Osteoblast (primary cell): ENCODE measurements at places on chromosomes 5 and 9. TPM values are rescaled to one million over a fixed set of nuclear protein-coding genes. Genes with fewer than 3 reads are reported as not detected.

DNA sequence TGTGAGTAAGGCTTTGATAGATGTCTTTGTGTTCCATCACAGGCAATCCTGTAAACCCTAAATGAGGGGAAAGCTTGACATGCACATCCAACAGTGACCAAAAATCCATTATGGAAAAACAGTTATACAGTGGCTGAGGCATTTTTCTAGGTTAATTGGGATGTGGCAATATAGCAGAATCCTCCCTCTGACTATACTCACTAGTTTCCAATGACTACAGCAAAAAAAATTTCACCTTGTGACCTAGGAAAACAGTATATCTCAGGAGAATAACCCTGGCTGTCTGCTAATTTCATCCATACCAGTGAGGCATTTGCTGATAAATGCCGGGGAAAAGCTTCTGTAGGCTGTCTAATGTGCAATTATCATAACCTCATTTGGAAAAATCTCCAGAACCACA is 49.9 kb upstream of the SNCAIP start:
- no peaks in the 10 kb centered on the region for H3K36me3 ChIP-seq
- H3K4me3 ChIP-seq: no peak overlapping the region
- H3K27ac ChIP-seq: peak overlapping the region; percentile 60
- H3K27me3 ChIP-seq: no peaks in the 10 kb centered on the region

DNA sequence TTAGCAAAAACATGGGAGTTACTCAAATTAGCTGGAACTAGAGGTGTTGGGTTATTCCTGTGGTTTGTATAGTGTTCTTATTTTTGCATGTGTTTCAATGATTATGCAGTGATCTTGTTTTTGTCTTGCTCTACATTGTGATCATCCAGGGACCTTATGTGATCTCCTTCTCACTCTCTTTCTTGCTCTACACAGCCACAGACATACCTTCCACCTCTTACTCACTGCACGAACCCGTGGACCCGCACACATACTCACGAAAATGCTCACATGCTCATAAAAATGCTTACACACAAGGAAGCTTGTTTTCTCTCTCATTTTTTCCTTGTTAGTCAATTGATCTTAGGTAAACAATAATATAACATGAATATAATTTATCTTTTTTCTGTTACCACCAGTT is 187.1 kb downstream of the KDM4C start:
- peak; percentile 73 for DNase-seq
- peak overlapping the region; percentile 88 for H3K27ac ChIP-seq
- no peaks in the 10 kb centered on the region for H3K36me3 ChIP-seq
- H3K27me3 ChIP-seq: no peaks in the 10 kb centered on the region
- no peak overlapping the region for H3K4me3 ChIP-seq

The PRR7 gene
- 10.0 and 12.7 TPM in 2 replicates for total RNA-seq

The SLC6A3 gene
- total RNA-seq: not detected in 2 replicates

DNA sequence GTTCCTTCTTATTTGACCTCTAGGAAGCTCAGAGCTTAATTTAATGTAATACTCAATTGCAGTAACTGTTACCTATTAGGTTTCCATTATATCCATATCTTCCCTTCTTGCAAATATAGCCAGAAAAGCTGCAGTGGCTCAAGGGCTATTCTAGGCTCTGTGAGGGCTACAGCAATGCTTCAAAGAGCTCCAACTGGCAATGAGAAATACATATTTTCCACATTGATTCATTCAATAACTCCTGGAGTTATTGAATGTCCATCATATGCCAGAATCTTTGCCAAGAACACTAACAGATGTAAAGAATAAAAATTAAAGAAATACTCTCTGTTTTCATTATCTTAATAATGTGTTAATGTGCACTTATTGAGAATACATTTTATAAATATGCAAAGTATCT is 396.9 kb upstream of the PAPPA start:
- H3K4me3 ChIP-seq: no peak overlapping the region
- H3K27me3 ChIP-seq: no peaks in the 10 kb centered on the region
- DNase-seq: no peak
- peaks cover 16% of the 10 kb centered on the region for H3K4me1 ChIP-seq
- H3K36me3 ChIP-seq: no peaks in the 10 kb centered on the region

DNA sequence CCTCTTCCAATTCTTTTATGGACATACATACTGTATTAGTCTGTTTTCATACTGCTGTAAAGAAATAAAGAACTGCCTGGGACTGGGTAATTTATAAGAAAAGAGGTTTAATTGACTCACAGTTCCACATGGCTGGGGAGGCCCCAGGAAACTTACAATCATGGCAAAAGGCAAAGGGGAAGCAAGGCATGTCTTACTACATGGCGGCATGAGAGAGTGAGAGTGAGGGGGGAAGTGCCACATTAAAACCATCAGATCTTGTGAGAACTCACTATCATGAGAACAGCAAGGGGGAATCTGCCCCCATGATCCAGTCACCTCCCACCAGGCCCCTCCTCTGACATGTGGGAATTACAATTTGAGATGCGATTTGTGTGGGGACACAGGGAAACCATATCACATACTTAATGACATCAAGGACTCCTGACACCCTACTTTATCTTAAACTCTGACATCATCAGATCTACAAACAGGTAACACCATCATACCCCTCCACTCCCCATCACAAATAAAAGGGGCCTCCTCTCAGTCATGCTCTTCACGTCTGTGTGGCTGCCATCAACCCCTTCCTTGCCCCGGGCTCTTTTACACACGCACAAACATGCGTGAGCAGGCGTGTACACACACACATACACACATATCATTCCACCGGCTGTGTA is 9.7 kb downstream of the ANKRD33B start:
- H3K27me3 ChIP-seq: no peaks in the 10 kb centered on the region
- DNase-seq: no peak
- peaks cover 6% of the 10 kb centered on the region for H3K4me1 ChIP-seq
- H3K4me3 ChIP-seq: no peak overlapping the region
- H3K36me3 ChIP-seq: no peaks in the 10 kb centered on the region

The PCDHB14 gene
- total RNA-seq: 2.7 and 2.9 TPM in 2 replicates

The OBP2B gene
- total RNA-seq: not detected in 2 replicates

GRCh38 chr5:115788440-115788839 is 28.0 kb downstream of the CDO1 start:
- H3K4me3 ChIP-seq: no peak overlapping the region
- no peak overlapping the region for H3K27ac ChIP-seq
- no peak for DNase-seq

- no peaks in the 10 kb centered on the region for H3K27me3 ChIP-seq
- H3K4me3 ChIP-seq: no peak overlapping the region
- H3K36me3 ChIP-seq: peaks cover 65% of the 10 kb centered on the region
- peaks cover 3% of the 10 kb centered on the region for H3K4me1 ChIP-seq
Observed at GRCh38 chr5:14326035-14326903, 183.1 kb downstream of the TRIO start.
